ENCODE measurements at places on chromosomes 5 and 9.

- no peak for DNase-seq
These were observed 106.6 kb downstream of the COL23A1 start for GRCh38 chr5:178483620-178484019.

DNA sequence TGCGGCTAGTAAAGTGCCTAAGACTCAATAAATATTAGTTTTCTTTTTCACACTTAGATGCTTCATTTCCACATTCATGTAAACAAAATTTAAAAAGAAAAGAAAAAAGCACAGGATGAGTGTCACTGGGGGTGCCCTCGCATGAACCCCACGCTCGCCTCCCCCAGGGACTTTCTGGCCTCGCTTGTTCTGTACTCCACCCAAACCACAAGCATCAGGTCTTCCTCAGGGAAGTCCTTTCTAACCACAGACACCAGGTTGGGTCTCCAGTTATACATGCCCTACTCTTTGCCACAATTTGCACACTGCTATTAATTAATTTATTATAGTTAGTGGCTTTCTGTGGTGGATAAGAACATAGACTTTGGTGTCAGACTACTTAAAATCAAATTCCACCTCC, 92.4 kb downstream of the RORB start:
- DNase-seq, result no peak

DNA sequence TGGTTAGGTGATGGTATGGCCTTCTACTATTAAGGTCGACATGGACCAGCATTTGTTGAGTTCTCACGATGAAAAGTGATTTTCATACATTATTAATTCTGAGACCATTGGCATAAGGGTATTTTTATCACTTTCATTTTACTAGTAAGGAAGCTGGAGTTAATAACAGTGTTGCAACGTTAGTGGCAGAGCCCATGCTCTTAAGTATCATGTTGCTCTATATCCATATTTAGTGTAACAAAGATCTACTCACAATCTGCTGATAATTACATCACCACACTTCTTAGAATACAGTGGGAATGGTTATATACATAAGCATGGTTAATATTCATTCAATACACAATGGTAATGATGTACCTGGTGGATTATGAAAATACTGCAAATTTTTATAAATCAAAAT, 81.9 kb downstream of the PRR16 start:
- DNase-seq, result no peak

DNA sequence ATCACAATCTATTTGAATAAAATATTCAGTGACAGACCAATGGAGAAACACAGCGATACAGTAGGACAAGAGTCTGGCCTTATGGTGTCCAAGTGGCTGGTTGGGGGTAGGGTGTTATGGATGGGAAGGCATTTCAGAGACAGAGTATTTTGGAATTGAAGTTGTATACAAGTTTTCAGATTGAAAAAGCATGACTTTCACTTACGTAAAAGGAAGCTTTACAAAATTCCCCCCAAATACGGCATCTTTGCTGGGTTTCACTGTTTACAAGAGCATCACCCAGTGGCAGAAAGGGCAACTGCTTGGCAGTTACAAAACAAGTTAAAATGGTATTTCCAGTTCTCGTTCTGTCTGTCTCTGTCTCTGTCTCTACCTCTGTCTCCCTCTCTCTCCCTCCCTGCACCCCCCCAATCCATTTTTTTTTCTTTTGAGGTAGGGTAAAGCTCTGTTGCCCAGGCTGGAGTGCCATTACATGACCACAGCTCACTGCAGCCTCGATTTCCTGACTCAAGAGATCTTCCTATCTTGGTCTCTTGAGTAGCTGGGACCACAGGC, 86.2 kb downstream of the PTPN3 start:
- peak; percentile 55 for DNase-seq

GRCh38 chr9:15370466-15371447, 51.9 kb upstream of the SNAPC3 start:
- DNase-seq, result no peak

- DNase-seq, result no peak
These were observed 377.4 kb downstream of the PDE4D start for GRCh38 chr5:59516161-59516560.

DNA sequence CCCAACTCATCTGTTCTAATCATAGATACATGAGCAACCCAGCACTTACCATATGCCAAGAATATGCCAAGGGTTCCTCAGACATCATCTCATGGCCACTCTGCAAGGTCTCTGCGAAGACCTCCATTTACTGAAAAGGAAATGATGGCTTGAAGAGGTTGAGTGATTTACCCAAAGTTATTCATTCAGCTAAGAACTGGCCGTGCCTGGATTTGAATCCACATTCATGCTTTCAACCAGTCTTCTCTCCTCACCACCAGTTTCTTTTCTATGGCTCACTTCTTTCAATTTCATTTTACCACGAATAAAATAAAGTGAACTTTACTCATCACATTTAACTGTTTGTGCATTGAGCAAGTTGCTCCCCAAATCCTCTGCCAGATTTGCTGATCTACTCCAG, 27.2 kb upstream of the FOXI1 start:
- DNase-seq, result no peak

GRCh38 chr5:112689155-112689909, 48.4 kb upstream of the APC start:
- DNase-seq, result no peak

DNA sequence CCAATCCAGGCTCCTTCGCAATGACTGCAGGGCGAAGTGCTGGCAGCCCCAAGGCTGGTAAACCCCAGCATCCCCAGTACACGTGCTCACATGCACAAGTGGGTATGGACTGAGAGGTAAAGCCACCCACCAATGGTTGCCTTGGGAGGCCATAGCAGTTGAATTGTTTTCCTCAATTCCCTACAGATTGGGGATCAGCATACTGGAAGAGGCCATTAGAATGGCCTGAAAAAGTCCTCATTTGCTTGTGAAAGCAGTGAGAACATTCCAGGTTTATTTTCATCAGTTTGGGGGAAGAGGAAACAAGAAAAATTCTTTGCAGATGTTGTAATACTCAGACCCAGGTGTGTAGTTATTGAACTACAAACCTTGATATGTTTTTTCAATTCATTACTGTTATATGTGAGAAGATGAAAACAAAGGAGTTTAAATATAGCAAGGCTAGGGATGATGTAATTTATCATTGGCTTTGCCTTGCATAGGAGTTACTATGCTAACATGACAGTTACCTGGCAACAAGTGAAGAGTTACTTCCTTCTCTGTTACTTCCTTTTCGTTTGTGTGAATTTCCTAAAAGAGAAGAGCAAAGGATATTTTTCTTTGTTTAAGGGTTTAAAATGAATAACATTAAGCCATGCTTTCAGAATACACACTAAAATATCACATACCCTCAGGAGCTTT, 36.4 kb downstream of the MTMR12 start:
- DNase-seq, result peak; percentile 51

- no peak for DNase-seq
These were observed 159.1 kb downstream of the LURAP1L start for GRCh38 chr9:12933957-12934356.

DNA sequence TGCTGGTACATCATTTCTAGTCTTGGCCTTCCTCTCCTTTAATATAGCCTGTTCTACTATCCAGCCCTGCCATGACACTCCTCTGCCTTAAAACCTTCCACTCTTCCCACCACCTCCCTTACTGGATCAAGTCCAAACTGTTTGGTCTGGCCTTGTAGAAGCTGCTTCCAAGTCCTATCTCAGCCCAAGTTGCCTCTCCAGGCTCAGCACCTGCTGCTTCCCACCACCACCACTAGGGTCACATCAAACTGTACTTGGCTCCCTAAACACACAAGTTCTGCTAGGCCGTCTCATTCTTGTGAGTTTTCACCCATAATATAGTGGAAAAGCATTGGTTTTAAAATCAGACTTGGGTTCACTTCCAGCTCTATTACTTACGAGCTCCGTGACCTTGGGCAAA, 1.4 kb downstream of the NDUFA8 start:
- peak; percentile 38 for DNase-seq

- DNase-seq, result no peak
These were observed 67.6 kb upstream of the BARHL1 start for GRCh38 chr9:132514821-132515220.

- DNase-seq, result no peak
These were observed 608.7 kb upstream of the FAM174A start for GRCh38 chr5:99926463-99926862.

DNA sequence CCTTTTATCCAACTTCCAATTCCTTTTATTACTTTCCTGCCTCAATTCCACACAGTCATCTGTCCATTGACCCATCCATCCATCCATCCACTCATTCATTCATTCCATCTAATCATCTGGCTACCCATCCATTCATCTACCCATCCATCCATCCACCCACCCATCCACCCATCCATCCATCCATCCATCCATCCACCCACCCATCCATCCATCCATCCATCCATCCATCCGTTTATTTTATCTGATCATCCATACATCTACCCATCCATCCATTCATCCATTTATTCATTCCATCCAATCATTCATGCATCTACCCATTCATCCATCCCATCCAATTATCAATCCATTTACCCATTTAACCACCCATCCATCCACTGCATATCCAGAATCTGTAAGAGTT, 11.6 kb downstream of the PAEP start:
- no peak for DNase-seq

DNA sequence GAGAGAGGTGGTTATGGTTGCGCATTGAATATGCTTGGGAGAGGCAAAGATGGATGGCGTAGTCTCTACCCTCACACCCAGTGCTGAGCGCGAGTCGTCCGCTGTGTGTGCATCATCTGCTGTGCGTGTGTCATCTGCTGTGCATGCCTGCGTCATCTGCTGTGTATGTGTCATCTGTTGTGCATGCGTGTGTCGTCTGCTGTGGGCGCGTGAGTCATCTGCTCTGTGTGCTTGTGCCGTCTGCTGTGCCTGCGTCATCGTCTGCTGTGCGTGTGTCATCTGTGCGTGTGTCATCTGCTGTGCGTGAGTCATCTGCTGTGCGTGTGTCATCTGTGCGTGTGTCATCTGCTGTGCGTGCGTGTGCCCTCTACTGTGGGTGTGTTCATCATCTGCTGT, 68.0 kb upstream of the IRX4 start:
- no peak for DNase-seq

GRCh38 chr5:52811067-52811749, 23.5 kb downstream of the ITGA1 start:
- no peak for DNase-seq

DNA sequence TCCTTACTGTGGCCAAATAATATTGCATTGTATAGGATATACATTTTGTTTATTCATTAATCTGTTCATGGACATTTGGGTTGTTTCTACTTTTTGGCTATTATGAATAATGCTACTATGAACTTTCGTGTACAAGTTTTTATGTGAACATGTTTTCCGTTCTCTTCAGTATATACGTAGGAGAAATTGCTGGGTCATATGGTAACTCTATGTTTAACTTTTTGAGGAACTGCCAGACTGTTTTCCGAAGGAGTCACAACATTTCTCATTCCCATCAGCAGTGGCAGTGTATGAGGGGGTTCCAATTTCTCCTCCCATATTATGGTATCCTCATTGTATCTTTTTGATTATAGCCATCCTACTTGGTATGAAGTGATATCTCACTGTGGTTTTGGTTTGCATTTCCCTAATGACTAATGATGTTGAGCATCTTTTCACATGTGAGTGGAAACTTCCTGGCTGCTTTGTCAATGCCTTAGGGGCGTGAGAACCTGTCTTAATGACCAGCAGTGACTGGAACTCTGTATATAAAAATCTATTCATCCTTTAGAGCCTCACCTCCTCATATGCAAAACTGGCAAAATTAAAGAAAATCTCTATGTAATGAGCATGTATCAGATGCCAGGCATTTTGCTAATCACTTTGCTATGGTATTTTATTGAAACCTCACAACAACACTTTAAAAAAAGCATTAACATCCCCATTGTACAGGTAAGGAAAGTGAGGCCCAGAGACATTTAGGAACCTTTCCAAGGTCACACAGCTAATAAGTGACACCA, 47.8 kb upstream of the TGFBR1 start:
- no peak for DNase-seq

GRCh38 chr5:155017610-155018009, 4.1 kb downstream of the KIF4B start:
- DNase-seq, result no peak

DNA sequence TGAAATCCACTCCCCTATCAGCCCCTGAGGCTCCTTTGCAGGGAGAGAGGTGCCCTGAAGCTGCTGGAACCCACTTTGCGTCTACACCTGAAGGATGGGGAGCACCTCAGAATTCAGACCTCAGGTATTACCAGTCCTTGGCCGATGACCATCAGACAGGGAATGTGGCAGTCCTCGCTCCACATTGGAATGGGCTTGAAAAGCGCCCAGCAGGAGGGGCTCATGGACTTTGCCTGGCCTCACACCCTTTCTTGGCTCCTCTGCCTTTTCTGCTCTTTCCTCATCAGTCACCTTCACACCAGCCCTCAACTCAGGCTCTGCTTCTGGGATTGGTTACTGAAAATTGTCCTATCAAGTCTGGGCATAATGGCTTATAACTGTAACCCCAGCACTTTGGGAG, 83.9 kb downstream of the BARX1 start:
- DNase-seq, result no peak

DNA sequence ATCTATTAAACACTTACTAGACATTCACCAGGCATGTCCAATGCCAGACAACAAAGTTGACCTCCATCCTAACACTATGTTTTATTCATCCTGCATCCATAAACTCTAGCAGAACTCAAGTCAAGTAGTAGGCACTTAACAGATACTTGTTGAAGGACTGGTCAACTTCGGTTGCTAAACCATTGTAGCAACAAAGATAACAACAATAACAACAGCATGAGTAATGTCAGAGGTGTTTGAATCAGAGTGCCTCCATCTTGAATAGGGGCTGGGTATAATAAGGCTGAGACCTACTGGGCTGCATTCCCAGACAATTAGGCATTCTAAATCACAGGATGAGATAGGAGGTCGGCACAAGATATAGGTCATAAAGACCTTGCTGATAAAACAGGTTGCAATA, 180.5 kb upstream of the ZNF462 start:
- DNase-seq, result no peak

GRCh38 chr5:141504216-141504615, 15.3 kb downstream of the PCDHGC5 start:
- DNase-seq, result no peak

GRCh38 chr5:133701871-133702270, 89.5 kb upstream of the FSTL4 start:
- no peak for DNase-seq

- no peak for DNase-seq
These were observed 9.7 kb downstream of the NR2F1-AS1 start for GRCh38 chr5:93571114-93571949.

DNA sequence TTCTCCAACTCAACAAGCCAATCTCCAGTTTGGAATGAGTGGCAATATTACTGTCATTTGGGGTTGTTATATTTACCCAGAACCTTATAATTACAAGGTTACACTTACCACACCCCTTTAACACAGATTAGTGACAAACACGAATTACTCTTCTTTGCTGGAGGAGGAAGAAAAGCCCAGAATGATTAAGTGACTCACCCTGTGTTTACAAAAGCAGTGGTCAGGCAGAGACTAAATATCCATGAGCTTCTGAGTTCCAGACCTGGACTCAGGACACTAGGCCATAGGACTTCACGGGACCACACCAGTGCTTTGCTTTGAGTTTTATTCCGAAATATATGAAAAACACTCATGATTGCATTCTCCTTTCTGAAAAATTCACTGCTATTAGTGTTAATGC, 370.8 kb downstream of the TLE1 start:
- DNase-seq, result peak; percentile 29

All from T47D (cell line).